ENCODE measurements at places on chromosomes 2 and 18.
A peak's percentile ranks its signal among the peaks of the same experiment; 100 is the strongest.

GRCh38 chr2:40820319-40820718 lies 368.4 kb upstream of the SLC8A1 start:
- no peak for DNase-seq

DNA sequence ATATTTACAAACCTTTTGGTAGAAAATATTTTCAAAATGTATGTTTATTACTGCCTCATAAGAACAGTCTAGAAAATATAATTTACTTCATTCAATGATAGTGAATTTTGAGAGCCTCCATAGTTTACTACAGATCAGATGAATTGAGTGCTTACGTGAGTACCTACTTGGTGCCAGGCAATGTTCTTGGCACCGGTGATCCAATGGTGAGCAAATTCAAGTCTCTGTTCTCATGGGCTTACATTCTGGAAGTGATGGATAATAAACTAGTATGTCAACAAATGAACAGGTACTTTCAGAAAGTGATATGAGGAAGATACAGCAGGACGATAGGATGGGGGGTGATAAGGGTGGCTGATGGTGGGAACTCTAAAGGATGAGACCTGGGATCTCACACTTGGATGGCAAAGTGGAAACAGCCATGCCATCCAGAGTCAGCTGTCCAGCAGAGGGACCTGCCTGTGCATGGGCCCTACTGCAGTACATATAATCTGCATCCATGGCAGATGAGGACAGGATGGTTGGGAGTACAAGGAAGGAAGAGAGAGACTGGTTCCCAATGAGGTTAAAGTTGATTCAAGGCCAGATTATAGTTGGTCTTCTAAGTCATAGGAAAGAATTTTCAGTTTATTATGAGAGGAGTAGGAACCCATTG lies 277.0 kb downstream of the NEDD4L start:
- no peak for DNase-seq

GRCh38 chr2:31132786-31133185 lies 5.5 kb downstream of the GALNT14 start:
- DNase-seq, result no peak

GRCh38 chr2:239261796-239262483 lies 138.9 kb downstream of the HDAC4 start:
- DNase-seq, result no peak

- peak; percentile 9 for DNase-seq
Measured at GRCh38 chr2:235051436-235052260, 99.8 kb downstream of the SH3BP4 start.

GRCh38 chr2:65381607-65382051 lies 50.8 kb downstream of the SPRED2 start:
- DNase-seq, result no peak

GRCh38 chr2:131105950-131106801 lies 1.0 kb downstream of the PLEKHB2 start:
- no peak for DNase-seq

- no peak for DNase-seq
Measured at GRCh38 chr18:8176109-8176508, 433.1 kb upstream of the RAB12 start.

GRCh38 chr2:8680822-8681760 lies 765 bp upstream of the ID2 start:
- no peak for DNase-seq

GRCh38 chr2:157779794-157780193 lies 96.3 kb downstream of the ACVR1 start:
- DNase-seq, result no peak

DNA sequence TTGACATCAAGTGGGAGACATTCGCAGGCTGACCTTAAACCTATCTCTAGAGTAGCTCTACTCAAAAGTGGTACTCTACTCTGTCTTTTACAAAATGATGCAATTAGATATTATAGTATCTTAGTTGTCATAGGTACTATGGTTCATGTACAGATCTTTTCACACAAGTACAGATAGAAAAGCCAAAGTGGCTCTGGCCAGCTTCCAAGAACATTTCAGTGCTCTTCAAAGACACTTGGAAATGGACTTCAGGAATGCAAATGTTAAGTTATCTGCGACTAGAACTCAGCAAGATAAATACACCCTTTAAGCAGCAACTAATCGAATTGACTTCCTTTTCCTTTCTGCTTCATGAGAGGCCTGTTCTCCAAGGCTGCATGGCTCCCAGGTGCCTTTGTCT lies 718.7 kb upstream of the FAM98A start:
- no peak for DNase-seq

DNA sequence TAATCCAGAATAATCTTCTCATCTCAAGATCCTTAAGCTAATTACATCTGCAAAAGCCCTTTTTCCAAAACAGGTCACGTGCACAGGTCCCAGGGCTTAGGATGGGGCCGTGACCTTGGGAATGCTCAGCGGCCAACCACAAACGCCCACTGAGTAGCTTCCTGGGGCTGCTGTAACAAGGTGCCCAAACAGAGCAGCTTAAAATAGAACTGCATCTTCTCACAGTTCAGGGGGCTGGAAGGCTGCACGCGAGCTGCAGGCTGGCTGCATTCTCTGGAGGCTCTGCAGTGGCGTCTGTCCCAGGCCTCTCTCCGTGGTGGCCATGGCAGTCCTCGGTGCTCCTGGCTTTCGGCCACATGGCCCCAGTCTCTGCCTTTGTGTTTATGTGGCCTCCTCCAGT lies 31.9 kb downstream of the ADI1 start:
- DNase-seq, result no peak

DNA sequence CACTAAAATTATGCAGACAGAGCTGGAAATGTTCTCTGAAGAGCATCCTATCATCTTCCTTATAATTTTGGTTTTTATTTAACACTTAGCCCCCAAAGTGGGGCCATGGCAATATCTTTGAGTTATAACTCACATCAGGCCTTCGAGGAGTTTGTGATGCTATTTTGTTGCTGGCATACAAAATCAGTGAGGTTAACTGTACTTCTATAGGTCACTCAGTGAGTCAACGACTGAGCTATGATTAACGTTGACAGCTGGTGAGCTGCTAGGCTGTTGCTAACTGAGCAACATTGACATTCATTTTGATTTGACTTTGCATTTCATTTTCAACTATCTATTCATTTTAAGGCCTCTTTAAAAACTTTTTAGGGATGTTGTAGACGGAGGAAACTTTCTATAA lies 50.0 kb downstream of the GPD2 start:
- DNase-seq, result no peak

DNA sequence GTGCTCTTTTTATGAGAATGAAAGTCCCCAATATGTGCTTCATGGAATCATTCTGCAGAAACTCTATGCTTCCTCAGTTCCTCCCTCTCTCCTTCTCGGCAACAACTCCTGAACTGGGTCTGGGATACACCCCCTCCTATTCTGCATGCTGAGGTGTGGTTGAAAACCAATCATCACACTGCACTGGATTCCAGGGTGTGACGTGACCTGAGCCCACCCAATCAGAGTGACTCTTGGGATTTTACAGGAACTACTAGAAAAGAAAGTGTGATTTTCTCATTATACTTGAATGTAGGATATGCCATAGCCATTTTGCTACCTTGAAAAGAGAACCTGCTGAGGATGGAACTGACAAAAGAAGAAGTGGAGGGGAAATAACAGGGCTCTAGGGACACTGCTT lies 36.3 kb downstream of the ACVR1 start:
- DNase-seq, result no peak

GRCh38 chr18:13235981-13236380 lies 17.4 kb downstream of the LDLRAD4 start:
- no peak for DNase-seq

- no peak for DNase-seq
Measured at GRCh38 chr2:136214307-136215200, 96.6 kb upstream of the CXCR4 start.

GRCh38 chr18:55384551-55385275 lies 203.3 kb downstream of the TCF4 start:
- DNase-seq, result peak; percentile 6

GRCh38 chr2:207692206-207693065 lies 19.0 kb upstream of the CCNYL1 start:
- peak; percentile 28 for DNase-seq

GRCh38 chr2:224433442-224433841 lies 31.5 kb upstream of the FAM124B start:
- DNase-seq, result no peak

- DNase-seq, result peak; percentile 61
Measured at GRCh38 chr2:218168635-218169462, 2.1 kb upstream of the CXCR1 start.

DNA sequence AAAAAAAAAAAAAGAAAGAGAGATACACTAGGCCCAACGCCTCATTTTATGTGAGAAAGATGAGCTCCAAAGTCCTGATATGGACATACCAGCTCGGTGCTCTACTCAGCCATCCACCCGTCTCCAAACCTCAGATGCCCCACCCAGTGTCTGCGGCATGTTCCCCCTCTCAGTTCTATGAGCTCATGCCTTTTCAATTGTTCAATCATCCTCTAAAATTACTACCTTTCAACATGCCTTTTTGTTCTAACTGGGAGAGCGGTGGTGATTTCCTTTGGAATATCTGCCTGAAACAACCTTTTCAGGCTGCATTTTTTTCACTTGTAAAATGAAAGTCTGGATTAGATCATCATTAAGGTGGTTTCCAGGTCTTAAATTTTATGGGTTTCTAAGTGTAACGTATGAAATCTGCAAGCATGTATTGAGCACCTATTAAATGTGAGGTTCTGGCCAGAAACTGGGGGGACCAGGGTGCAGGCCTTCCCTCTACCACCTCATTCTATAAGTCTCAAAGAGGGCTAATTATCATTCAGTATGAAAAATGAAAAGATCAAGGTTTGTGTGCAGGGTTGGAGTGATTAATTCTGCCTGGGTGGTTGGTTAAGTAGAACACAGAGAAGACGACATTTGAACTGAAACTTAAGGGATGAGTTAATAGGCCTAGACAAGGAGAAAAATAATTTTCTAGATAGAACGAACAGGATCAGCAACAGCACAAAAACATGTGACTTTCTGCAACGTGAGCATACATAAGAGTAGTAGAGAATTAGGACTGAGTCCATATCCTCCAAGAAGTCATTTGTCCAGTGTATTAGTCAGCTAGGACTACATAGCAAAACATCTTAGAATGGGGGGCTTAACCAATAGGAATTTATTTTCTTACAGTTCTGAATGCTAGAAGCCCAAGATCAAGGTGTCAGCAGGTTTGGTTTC lies 87.4 kb upstream of the GLS start:
- DNase-seq, result no peak

DNA sequence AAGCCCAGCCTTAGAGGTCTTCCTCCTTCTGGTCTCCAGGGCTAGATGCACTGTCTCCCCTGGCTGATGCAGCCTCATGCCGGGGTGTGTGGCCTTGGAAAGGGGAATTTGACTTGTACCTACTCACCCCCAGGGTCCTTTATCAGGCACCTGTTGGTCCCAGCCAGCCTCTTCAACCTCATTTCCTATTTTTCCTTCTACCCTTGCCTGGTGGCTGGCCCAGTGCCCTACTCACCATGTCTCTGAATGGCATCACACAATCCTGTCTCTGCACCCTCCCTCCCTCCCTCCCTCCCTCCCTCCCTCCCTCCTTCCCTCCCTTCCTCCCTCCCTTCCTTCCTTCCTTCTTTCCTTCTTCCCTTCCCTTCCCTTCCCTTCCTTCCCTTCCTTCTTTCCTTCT lies 17.1 kb upstream of the ST3GAL5 start:
- no peak for DNase-seq

DNA sequence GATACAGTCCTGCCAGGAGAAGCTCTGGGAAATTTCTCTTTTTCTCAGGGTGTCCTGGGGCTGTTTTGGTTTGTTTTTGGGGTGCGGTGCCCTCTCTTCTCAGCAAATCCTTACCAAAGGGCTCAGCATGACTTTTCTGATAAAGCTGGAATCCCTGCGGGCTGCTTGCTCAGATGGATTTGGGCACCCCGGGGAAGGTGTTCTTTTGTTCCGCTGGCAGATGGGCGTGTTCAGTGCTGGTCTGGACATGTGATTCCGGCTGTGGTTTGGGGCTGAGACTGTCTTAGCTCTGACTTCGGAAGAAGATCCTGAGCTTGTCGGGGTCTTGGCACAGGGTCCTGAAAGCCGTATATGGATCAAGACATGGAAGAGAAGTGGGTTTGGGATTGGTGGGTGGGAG lies 134.2 kb upstream of the SPRED2 start:
- DNase-seq, result no peak

GRCh38 chr2:168784993-168785392 lies 17.4 kb upstream of the NOSTRIN start:
- no peak for DNase-seq

DNA sequence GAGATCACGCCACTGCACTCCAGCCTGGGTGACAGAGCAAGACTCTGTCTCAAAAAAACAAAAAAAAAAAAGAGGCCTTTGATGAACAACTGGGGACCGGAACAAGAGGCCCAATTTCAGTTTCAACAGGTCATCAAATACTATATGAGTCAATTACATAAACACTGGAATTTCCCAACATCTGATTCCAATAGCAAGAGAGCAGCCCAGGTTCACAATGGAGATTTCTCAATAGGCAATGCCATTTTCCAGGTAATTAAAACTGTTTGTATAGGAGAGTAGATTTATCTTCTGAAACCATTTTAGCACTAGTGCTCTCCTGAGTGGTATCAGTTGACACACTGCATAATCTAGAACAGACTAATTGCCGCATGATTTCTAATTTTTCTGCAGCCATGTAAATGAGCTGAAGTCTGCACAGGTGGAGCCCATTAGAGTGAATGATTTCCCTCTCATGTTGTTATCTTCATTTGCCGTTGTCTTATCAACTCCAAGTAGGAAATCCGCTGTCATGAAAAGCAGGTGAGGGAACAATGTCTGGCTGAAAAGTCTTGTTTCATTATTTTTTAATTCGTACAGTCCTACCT lies 264.1 kb upstream of the MEIS1 start:
- DNase-seq, result no peak

DNA sequence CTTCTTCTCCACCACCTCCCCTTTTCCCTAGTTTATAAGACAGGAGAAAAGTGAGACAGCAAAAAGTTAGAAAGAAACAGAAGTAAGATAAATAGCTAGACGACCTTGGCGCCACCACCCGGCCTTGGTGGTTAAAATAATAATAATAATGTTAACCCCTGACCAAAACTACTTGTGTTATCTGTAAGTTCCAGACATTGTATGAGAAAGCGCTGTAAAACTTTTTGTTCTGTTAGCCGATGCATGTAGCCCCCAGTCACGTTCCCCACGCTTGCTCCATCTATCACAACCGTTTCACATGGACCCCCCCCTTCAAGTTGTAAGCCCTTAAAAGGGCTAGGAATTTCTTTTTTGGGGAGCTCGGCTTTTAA lies 1.5 kb upstream of the BUB1 start:
- no peak for DNase-seq

- no peak for DNase-seq
Measured at GRCh38 chr2:131753640-131754561, 226.2 kb downstream of the CCDC74A start.

GRCh38 chr2:31413025-31413424 lies 1.5 kb downstream of the XDH start:
- no peak for DNase-seq

DNA sequence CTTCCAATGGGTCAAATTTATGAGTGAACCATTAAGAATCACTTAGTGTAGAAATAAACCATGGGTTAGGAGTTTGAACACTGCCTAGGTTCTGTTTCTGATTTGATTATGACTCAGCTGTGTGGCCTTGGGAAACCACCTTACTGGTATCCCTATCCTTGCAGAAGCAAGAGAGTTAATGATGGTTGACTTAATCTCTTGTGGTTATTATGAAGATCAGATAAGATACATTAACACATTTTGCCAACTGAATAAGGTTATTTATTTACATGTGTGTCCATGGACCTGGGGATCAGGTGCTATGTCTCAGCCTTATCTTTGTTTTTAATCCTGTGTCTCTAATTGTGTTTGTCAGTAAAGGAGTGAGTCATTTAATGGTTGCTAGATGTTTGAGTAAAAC lies 5.4 kb upstream of the KCNJ13 start:
- DNase-seq, result peak; percentile 15

- DNase-seq, result no peak
Measured at GRCh38 chr2:12720278-12720620, 3.5 kb downstream of the TRIB2 start.

GRCh38 chr18:2998644-2999043 lies 14.3 kb downstream of the LPIN2 start:
- DNase-seq, result no peak
